Stimulated activated CD8-positive, alpha-beta memory T cell treated with anti-CD3 and anti-CD28 coated beads, Interleukin-15, amount 100 ng/mL, for 1 hour (primary cell): ENCODE measurements at places on chromosomes 7 and 10.

GRCh38 chr10:4059471-4060138, 274.6 kb upstream of the KLF6 start:
- no peak for DNase-seq

GRCh38 chr7:127391591-127392181, 822 bp downstream of the ZNF800 start:
- DNase-seq: peak; percentile 8

GRCh38 chr10:29725133-29725720, 90.5 kb upstream of the SVIL start:
- DNase-seq: no peak

DNA sequence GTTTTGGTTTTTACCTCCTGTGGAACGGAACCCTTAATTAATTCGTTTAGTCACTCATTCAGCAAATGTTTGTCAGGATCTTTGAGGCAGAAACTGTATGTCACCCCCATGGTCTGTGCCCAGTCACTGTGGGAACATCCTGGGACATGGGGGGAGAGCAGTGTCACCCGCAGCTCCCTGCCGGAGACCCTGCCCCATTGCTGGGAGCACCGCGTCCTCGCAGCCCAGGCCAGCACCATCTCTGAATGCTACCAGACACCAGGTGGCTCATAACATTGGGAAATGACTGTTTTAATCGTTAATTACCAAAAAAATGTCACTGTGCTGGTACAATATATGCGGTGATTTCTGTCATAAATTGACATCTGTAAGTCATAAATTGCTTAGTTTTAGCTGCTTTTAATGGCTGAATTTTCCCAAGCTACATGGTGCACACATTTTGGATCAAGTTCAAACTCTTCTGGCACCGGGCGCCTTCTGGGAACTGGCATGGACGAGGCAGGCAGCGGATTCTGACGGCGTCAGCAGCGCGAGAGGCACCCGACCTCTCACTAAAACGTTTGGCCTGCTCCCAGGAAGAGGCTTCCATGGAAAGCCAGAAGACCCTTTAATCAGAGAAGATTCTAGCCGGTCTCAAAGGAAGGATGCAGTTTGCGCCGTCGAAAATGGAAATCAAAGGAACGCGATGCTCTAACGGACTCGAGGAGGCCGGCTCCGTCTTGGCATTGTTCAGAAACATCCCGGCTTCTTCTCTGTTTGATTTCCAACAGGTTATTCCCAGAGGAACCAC, 184.2 kb downstream of the ADARB2 start:
- no peak for DNase-seq

DNA sequence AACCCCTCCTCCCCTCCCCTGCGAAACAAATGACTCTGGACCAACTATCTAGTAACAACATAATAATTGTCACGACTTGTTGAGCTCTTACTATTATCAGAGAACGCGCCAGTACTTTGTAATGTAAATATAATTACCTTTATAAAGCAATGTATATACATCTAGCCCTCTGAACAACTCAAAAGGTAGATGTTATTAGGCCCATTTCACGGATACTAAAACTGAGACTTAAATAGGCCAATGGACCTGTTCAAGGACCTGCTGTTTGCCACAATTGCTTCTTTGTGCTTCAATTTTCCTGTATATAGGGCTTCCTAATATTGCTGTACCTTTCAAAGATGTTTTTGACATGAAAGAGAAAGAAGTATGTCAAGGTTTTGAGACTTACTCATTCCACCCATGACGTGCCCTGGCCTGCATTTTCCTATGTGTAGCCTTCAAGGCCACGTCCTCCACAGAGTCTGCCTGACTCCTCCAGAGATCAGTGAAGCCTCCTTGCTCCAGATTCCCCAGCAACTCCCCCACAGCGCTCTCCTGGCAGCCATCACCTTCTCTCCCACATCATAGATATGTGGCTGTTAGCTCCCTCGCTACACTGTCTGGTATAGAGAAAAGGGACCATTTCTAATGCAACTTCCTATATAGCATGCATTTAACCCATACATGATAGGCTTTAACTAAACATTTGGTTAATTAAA, 156.6 kb downstream of the SKIDA1 start:
- no peak for DNase-seq

GRCh38 chr10:128972036-128972405, 495.0 kb upstream of the MGMT start:
- no peak for DNase-seq

DNA sequence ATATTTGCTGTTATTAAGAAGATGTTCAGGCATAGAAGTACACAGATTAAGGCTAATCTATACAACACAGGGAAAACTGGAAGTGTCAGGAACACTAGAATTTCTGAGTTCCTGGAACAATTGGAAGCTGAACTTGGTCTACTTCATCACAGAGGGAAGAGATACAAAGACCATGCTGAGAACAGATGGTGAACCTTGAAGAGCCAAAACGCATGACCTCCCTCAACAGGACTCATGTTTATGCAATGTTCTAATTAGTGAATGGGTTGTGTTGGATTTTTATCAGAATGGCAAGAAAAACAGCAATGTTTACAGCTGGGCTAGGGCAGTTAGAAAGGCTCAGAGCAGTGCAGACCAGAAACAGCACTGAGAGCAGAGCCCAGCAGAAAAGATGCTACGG, 94.9 kb downstream of the SFMBT2 start:
- DNase-seq: no peak

GRCh38 chr7:94486216-94486615, 23.4 kb upstream of the CASD1 start:
- no peak for DNase-seq

DNA sequence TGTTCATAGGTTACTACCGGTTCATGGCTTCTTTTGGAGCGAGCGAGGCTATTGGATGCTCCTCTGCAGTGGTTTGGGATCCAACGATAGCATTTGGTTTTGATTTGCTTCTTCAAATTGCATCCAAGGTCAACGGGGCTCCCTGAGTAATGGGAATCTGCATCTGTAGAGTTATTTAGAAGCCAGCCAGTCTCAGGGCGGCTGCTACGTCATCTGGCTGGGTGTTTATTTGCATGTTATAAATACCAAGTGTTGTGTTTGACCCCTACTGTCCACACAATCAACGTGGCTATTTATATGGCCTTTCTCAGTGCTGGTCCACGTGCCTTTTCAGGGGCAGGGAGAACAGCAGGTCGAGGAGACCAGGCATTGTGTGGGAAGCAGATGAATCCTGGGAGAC, 137.7 kb downstream of the PRPF18 start:
- DNase-seq: no peak

DNA sequence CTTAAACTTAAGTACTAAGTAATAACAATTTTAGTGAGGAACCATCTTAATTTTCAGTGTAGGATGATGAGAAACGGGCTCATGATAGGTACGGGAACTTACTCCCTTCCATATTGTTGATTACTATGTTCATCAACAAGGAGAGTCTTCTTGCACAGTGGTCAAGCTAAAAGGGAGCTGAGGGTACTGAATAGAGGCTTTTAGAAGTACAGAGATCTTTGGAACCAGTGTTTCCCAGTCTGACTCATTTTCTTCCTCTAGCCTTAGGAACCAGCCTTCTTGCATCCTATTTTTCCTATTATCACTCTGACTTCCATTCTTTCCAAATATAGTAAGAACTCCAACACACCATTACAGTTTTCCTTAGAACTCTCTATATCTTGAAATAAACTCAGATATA, 17.6 kb upstream of the SEMA3D start:
- no peak for DNase-seq

- no peak for DNase-seq
Observed at GRCh38 chr10:32888161-32888927, 69.7 kb downstream of the ITGB1 start.

GRCh38 chr10:131746241-131746711, 154.5 kb upstream of the PPP2R2D start:
- DNase-seq: no peak

DNA sequence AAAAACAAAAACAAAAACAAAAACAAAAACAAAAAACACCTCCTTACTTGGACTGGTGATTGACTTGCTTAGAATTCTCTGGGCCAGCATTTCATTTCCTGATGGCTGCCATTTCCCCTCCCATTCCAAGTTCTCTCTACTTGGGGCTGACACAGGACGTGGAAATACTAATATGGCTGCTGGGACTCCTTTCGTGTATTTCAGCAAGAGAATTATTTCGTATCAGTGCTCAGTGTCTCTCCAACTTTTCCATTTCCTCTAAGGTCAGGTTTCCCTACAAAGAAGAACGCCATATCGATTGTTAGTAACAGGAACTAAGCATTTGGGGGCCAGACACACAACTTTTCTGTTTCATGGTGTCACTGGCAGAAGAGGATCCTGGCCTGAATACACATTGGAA, 22.5 kb upstream of the VAX1 start:
- DNase-seq: no peak

DNA sequence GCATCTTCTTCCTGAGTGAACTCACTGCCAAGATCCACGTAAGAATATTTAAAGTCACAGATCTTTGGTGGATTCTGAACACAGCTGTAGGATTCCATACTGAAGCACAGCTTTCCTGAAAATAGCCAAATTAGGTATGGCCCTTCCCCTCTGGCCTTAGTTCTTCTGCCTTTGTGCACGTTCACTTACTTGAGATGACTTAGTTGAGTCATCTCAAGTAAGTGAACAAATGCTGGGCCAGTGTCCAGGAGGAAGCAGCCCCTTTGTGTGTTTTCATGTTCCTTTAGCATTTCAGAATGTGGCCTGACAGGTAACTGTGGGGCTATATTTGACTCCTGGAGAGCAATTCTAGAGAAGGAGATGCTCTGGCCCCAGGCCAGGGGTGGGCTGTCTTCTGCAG, 51.5 kb downstream of the CCNY start:
- DNase-seq: no peak

DNA sequence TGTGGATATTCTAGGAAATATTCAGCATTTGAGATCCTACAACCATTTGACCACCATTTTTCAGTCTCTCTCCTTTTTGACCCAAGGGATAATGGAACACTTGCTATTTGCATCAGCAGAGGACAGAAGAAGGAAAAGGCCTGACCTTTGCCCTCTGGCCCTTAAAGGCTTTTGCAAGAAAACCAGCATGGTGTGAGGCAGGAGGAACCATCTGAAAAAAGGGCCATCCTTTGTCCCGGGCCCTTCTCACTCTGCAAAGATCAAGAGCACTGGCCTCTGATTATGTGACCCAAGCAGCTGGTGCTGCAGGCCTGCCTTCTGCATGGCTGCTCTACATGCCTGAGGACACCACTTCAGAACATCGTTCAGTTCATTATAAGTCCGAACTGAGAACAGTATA, 133.3 kb upstream of the STK17A start:
- no peak for DNase-seq

- no peak for DNase-seq
Observed at GRCh38 chr10:129032372-129033313, 434.4 kb upstream of the MGMT start.

DNA sequence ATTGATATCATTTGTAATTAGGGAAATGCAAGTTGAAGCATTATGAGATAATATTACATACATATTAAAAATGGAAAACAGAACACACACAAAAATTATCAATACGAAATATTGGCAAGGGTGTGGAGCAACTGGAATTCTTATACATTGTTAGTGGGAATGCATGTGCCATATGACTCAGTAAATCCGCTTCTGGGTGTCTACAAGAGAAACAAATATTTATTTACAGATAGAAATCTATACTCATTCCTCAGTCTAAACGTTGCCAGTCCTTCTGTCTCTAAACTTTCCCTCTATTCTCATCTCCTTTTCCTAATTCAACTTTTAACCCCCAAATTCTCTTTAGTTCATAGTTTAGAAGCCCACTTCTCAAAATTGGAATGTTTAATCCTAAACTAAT, 170.4 kb upstream of the LRRTM3 start:
- DNase-seq: no peak

DNA sequence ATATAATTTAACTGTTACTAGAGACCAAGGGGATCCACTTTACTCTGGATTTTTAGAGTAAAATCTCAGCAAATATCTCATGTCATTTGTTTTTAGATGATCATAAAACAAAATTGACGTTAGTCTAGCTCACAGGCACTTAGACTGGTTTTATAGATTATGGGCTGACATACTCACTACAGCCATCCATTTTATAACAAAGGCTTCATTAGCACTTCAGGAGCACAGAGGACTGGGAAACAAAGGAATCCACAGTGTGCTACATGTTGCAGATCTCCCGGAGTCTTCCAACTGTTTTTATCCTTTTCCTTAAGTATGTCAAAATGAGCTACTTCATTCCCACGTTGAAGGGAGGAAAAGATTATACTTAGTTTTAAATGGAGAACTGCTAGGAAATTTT, 15.9 kb upstream of the SCRN1 start:
- no peak for DNase-seq
